MV-4-11 (cell line): ENCODE measurements at places on chromosomes 7 and 10.

DNA sequence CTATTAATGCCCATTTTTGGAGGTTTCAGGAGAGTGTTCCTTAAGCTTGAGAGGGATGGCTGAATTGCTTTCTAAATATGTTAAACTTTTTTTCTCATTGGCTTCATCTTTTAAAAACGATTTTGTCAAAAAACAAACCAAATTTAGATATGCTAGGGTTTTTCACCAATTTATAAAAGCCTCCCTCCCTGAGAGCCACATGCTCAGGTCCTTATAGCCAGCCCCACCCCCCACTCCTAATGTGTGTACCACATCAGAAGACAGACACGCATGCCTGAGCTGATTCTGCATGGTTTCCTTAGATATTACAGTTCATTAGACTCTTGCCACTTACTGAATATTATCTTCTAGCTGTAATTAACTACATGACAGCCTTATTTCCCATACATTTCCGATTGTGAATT lies 2.0 kb downstream of the CUL1 start:
- no peak for DNase-seq

- DNase-seq = no peak
Measured at GRCh38 chr7:137755846-137756651, 90.7 kb downstream of the DGKI start.

- no peak for DNase-seq
Measured at GRCh38 chr10:78798976-78799730, 269.6 kb upstream of the ZMIZ1 start.

GRCh38 chr10:32349199-32349585 lies 2.2 kb upstream of the EPC1 start:
- no peak for DNase-seq

- DNase-seq = no peak
Measured at GRCh38 chr10:115996031-115996430, 277.0 kb downstream of the GFRA1 start.

GRCh38 chr7:35648367-35648766 lies 46.6 kb downstream of the HERPUD2 start:
- no peak for DNase-seq

DNA sequence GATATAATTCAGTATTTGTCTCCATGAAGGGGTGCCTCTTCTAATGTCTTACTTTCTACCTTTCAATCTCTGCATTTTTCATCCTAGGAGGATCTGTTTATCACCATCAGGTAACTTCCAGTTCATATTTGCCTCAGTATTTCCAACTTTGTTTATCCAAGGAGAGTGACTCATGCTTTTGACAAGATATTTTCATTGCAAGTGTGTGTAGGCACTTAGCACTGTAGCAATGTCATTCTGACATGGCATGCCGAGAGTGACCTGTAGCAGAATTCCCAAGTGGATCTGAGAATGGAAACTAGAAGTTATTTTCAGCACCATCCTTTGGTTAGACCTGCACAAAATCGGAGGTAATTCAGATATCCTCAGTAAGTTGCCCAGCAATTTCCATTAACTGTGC lies 129.9 kb downstream of the INHBA start:
- no peak for DNase-seq

DNA sequence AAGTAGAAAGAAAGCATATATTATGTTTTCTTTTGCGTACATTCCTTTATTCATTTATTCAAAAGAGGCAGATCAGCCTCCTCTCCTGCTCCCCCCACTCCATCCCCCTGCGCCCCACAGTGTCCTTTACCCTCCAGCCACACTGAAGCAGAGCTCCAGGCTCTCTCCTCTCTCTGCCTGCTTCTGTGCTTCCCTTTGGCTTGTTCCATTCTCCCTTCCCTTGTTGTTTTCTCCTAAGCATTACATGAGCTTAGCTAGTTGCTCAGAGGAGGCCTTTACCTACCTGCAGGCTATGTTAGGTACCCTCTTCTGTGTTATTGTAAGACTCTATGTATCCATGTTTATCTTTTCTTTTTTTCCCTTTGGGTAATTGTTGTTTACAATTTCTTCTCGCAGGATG lies 27.4 kb downstream of the CNNM2 start:
- DNase-seq = no peak

DNA sequence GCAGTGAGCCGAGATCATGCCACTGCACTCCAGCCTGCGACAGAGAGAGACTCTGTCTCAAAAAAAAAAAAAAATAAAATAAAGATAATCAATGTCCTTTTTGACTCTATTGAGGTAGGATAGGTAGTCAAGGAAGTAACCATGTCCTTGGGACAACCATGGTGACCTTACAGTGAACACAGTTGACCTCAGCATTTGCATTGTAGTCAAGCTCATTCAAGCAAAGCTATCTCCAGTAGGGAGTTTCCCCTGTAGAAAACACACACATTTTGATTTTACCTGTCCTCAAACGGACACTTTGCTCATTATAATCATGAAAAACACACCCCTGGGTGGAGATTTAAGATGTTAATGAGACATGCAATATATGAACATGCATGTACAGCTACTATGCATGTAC lies 171.7 kb downstream of the KIF20B start:
- DNase-seq = no peak

DNA sequence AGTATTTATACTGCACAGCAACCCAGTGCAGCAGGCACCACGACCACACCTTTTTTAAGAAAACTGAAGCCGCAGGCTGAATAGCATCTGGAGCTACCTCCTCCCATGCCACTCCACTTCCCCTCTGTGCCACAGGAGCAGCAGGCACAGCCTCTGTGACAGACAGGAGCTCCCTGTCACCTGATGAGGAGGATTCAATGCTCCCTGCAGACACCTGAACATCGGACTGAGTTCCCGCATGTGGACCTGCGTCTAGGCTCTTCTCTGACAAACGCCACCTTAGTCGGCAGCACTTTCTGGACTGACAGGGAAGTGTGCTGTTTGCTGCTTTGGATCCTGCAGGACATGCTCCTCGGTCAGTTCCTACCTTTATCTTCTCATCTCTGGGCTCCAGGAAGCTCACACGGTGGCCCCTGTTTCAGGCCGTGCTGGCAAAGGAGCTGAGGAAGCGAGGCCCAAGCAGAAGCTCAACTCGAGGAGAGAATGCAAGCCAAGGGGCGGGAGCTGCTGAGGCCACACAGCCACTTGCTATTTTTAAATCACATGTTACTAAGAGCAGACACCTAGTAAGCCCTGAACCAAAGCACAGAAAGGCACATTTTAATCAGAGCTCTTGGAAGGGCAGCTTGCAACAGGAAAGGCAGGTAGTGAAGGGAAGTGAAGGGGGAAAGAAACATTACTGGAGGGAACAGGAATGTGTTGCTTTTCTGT lies 56.6 kb downstream of the VOPP1 start:
- DNase-seq = no peak

GRCh38 chr7:69276011-69276729 lies 322.1 kb upstream of the AUTS2 start:
- DNase-seq = no peak

- DNase-seq = no peak
Measured at GRCh38 chr7:47504551-47505311, 77.2 kb downstream of the TNS3 start.

DNA sequence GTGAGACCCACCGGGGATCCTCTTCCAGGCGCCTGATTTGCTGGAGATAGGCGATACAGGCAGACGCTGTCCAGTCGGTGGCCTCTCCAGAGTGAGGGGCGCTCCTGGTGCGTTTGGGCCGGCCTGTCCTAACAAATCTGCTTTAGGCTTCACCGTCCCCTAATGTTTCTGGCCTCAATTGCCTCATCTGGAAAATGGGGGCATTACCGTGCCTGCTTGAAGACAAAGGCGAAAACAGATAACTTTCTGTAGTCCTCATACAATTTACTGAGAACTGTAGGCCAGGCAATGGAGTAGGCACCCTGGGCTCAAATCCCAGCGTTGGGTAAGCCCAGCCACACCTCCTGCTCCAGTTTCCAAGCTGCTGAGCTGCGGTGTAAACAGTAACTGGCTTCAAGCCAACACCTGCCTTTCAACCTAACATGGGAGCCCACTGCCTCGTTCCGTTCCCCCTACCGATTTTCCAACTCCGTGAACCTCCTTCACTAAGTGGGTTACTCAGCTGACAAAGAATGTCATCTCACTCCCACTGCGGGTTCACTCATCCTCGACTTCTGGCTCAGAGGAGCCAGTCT lies 589 bp upstream of the ZFAND4 start:
- DNase-seq = no peak

DNA sequence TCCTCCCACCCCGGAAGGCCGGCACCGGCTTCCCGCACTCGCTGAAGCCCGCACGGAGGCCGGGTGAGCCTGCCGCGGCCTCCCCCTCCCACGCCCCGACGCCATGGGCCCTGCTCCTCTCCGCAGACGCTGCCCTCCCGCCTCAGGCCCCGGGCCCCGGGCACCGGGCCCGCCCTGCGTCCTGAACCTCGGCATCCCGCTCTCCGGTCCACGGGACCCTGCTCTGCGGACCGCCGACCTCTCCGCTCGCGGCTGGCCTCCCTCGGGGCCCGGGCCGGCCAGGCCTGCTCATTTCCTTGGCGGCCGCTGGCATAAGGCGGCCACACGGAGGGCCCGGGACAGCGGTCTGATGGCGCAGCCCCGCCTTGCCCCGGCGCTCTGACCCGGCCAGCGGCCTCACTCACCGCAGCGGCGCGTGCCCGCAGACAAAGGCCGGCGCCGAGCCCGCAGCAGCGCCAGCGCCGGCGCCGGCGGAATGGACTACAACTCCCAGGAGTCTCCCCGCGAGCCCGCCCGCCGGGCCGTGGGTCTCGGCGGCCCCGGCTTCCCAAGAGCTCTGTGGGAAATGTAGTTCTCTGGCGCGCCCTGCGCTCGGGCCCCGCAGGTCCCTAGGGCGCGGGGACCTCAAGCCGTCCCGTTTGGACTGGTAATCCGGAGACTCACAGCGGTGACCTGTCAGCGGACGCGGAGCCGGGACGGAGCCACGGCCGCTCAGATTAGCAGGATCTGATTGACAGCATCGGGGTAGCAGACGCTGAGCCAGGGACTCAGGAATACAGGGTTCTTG lies at the start of gene ZNF32:
ZNF32 (minus strand) TSS at position 484 of the 787 bp plus-strand sequence. CDS start 2,748 bp downstream, outside the sequence.
- DNase-seq = peak; percentile 69

- peak; percentile 91 for DNase-seq
Measured at GRCh38 chr7:151925446-151926335, 30.6 kb upstream of the GALNTL5 start.

DNA sequence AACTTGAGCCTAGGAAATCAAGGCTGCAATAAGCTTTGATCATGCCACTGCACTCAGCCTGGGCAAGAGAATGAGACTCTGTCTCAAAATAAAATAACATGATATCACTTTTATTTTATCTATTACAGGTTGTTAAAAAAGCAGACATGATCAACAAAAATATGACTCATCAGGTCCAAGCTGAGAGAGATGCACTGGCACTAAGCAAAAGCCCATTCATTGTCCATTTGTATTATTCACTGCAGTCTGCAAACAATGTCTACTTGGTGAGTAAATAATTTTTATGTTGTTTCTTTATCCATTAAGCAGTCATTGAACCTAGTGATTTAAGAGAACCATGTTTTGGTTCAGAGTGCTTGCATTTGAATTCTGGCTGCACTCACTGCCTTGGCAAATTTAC lies 3.3 kb downstream of the MASTL start:
- DNase-seq = no peak

DNA sequence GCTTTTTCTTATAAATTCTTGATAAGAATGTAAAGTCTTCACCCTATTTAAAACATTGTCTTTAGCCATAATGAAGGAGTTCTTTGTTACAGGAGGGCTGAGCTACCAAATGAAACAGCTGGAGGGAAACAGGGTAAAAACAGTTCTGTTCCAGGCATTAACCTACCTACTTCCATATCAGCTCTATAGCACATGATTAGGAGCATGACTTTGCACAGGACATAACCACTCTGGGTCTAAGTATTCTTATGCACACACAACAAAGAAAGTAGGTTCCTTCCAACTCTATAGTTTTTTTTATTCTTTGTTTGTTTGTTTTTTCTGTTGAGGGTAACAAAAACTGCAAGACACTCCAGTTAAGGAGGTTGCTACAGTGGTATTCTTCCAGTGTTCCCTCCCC lies 52.7 kb downstream of the SCIN start:
- DNase-seq = no peak

DNA sequence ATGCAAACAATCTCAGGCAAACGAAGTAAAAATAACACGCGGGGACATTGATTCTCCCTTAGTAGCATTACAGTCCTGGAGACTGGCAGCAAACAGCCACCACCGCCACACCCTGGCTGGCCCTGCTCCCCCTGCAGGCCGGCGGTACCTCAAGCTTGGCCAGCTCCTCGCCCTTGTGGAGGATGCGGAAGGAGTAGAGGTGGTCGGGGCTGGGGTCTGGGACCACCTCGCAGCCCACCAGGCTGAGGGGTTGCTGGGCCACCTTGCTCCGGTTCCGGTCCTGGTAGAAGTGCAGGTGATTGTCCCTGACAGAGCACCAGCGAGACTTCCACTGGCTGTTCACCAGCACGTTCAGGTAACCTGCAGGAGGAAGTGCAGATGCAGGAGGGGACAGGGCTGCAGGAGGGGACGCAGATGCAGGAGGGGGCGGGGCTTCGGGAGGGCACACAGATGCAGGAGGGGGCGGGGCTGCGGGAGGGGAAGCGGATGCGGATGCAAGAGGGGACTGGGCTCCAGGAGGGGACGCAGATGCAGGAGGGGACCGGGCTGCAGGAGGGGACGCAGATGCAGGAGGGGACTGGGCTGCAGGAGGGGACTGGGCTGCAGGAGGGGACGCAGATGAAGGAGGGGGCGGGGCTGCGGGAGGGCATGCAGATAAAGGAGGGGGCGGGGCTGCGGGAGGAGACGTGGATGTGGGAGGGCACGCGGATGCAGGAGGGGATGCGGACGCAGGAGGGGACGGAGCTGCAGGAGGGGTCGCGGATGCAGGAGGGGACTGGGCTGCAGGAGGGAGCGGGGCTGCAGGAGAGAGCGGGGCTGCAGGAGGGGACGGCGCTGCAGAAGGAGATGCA lies 65.7 kb downstream of the VWA2 start:
- DNase-seq = no peak

- DNase-seq = peak; percentile 96
Measured at GRCh38 chr10:112227331-112227987, 43.9 kb upstream of the GPAM start.

DNA sequence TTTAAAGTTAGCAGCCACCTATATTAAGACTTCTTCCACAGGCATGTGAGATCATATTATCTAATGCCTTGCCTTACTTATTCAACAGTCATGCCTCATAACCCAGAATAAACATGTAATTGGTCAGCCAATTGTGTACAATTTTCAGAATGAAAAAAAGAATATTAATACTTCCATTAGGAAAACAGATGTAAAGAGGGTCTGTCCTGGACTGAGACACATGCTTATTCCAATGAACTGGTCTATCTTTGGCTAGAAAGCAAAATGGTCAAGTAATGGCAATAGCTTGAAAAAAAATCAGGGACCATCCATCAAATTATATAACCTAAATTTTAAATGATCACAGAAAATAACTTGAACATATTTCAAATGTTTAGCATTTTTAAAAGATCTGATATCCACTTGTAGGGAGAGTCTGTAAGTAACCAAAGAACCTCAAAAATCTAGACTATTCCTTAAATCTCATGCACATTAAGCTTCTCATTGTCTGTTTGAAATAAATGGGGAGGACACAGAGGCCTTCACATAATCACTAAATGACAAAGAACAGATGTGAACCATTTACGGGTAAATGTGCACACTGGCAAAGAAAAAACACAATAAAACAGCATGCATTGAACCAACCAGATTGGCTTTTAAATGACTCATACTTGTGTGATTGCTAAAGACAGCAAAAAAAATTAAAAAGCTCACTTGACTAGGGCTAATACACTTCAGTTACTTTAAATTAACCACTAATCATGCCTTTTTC lies 568.8 kb upstream of the PCDH15 start:
- DNase-seq = no peak
